DMS79 (cell line): ENCODE measurements at places on chromosomes 13 and 19.
A peak's percentile ranks its signal among the peaks of the same experiment; 100 is the strongest.

DNA sequence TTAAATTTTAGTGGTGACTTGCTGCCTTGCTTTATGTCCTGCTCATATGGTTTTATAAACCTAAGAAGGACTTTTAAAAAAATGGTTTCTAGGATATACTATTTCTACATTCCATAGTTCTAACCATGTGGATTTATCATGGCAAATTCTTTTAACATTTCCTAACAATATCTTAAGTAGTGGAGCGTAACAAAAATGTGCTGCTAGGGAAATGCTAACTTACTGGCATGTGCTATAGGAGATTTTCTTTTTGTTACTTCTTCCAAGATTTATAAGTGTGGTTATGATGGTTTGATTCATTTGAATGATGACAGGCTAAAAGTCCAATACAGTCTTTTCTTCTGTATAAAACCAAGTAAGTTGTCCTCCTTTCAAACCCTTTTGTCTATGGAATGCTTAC, 713.7 kb downstream of the SLITRK1 start:
- DNase-seq, result no peak

DNA sequence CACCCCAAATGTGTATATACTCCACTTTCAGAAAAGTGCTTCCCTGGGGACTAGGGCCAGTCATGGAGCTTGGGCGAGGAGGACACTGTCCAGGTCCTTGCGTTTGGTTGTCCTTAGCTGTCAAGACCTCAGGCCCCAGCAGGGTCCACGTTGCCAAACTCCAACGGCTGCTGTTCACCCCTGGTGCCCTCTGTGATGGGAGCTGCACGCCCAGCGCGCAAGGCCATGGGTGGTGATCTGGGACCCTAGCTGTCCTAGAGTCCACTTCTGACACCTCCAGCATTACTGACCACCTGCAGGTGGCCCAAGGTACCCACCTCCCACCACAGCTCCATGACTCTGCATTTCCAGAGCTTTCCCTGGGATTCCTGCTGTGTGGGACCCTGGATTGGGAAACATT, 4.0 kb downstream of the LRP3 start:
- DNase-seq, result no peak

DNA sequence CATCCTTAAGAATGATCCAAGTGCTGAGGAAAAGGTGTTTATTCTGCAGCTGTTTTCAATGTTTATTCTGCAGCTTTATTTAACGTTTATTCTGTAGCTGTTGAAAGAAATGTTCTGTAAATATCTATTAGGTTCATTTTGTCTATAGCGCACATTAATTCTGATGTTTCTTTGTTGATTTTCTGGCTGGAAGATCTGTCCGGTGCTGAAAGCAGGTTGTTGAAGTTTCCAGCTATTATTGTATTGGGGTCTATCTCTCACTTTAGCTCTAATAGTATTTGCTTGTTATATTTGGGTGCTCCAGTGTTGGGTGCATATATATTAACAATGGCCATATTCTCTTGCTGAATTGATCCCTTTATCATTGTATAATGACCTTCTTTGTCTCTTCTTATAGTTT, 20.2 kb downstream of the CD70 start:
- no peak for DNase-seq

DNA sequence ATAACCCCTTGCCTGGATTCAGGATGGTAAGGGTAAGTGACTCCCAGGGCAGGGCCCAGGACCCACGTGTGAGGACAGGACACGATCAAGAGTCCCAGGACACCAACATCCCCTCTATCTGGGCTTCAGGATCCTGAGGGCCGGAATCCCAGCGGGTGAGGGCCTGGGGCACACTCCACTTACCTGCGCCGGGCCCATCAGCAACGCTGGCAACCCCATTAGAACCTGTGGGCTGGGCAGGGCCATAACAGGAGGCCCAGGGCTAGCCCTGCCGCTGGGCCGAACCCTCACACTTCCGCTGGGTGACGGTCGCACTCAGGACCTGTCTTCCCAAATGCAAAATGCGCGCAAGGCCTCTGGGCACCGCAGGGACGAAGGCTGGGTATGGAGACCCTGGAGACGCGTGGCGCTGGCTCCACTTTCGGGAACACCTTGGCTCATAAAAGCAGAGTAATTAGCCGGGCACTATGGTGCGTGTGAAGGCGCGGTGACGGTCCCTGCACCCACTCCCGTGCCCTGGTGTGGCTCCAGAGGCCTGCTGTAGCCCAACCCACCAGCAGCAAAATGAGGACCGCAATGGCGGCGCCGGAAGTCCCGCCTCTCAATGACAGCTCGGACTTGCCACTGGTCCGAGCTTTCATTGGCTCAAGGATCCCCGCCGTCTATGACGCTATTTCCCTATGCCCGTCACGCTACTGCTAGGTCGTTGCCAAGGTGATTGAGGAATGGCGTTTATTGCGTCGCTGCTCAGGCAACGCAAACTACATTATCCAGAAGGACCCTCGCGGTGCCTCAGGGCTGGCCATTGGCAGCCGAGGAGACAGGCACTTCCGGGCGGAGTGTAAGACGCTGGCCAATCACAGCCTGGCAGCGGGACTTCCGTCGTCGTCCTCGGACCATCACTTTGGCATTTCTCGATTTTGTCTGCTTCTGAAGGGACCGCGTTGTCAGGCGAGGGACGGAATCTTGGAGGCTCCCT, at the start of gene ZNF132:
ZNF132 (minus strand) TSS at position 578 of the 979 bp plus-strand sequence; CDS start at position 246, 332 bp downstream.
- peak; percentile 96 for DNase-seq

GRCh38 chr19:7868326-7868670, 5.9 kb downstream of the PRR36 start:
- no peak for DNase-seq

DNA sequence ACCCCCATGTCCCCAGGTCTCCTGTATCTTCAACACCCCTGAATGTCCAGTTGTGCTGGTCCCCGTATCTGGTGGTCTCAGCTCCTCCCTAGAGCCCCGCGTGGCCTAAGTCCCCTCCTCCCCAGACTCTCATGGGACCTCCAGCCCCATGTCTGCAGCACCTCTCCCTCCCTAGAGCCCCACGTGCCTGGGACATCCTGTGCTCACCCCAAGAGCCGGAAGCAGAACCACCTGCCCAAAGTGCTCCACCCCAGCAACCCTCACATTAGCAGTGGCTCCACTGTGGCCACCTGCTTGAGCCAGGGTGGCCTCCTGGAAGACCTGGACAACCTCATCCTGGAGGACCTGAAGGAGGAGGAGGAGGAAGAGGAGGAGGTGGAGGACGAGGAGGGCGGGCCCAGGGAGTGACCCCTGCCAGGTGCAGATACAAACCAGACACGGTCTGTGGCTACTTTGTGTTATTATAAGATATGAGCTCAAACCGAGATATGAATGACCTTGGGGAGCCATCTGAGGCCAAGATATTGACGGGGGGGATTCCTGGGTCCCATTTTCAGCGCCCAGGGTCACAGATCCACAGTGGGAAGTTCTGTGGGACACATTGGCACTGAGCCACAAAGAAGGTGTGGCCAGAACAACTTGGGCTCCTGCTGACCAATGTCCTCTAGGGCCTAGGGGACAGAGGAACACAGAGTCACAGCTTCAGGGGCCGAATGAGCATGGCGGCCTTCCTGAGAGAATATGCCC, 6.0 kb downstream of the SHFL start:
- DNase-seq, result no peak

DNA sequence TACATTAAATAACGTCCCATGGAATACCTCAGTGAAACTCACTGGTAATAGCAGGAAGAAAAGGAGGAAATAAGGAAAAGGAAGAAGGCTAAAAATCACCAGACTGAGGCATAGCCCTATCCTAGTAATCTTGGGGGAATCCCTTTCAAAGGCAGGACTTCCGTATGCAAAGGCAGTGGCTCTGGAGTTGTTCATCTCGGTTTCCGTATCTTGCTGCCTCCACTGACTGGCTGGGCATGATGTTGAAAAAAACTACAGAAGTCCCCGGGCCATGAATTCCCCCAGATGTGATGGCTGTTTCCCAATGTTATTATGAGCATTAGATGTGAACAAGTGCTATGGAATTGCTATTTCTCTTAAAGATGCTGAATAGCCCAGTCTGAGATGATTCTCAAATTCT, 5.5 kb downstream of the FPR2 start:
- DNase-seq, result no peak

DNA sequence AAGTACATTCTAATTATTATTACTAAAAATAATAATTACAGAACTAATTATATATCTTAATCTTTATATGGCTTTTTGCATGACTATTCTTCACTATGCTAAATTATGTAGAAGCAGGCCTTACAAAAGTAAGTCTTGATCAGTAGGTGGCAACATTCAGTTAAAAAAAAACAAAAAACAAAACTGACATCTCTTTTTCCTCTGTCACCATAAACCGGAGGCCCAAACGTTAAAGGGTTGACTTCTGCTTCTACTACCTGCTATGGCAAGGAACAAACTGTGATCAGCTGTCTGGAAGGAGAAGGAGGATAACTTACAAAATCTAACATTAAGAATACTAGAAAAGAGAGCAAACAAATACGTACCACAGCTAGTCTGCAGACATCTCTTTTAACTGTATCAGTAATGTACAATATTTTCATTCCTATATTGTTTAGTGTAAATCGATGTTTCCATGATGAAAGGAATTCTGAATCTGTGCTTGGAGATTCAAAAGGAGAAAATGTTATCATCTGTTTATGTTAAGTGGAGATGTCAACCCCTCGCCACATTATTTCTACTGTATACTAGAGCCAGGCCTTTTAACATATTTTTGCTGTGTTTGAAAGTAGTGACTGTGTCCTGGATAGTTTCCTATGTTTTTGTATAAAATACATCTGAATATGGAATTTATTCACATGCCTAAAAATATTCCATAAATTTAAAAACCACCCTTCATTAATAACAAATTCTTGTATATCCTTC, 1525.4 kb downstream of the SLITRK1 start:
- no peak for DNase-seq

GRCh38 chr19:49857061-49857837, 6.3 kb downstream of the PTOV1 start:
- no peak for DNase-seq

GRCh38 chr13:79246578-79246949, 159.5 kb downstream of the RBM26 start:
- DNase-seq, result peak; percentile 19

DNA sequence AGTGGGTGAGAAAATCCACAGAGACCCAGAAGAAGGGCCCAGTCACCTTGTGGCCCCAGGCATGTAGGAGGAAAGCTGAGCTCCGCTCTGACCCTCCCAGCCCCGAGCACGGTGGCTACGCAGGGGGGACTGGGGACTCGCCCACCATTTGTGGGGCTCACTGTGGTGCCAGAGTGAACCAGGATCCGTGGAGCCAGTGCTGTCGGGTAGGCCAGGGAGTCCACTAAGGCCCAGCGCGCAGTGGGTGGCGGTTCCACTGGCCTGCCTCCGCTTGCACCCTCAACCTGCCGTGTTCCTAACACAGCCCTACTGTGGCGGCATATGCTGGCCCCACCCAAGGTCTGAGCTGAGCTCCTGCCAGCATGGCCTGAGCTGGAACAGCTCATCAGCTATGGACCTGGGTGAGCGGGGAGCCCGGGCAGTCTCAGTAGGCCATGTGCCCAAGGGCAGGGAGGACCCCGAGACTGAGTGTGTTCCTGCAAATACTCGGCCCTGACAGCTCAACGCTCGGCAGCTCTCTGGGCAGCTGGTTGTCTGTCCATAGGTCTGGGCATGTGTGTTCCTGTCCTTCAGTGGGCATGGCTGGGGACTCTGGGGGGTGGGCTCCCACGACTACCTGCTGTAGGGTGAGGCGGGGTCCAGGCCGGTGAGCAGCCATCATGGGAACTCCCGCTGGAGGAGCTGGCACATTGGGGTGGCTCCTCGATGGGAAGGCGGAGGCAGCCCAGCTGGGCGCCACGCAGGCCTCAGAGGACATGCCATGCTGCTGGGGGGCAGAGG, 36.6 kb downstream of the CEBPG start:
- DNase-seq, result no peak

DNA sequence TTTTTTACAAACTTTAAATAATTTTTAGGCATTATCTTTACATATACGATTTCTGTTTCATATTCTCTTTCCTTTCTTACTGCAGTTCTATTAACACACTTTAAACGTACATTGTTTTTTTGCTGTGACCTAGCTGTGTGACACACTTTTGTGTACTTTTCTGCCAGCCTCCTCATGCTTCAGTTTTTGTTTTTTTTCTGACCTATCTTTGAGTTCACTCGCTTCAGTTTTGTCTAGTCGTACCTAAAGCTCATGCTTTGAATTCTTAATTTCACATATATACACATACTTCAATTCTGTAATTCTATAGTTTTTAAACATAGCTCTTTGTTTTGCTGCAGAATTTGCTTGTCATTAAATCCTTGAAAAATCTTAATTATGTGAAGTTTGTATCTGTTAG, 150.4 kb downstream of the PDS5B start:
- no peak for DNase-seq

- no peak for DNase-seq
These were observed 572.8 kb downstream of the PCDH9 start for GRCh38 chr13:66657165-66657881.
